ENCODE measurements at places on chromosomes 11 and 22.

GRCh38 chr22:17870407-17870806 lies 96.1 kb upstream of the BID start:
- DNase-seq, result no peak

GRCh38 chr11:57403802-57404147 lies 13.3 kb upstream of the PRG2 start:
- no peak for DNase-seq

GRCh38 chr11:126392633-126393013 lies 37.1 kb downstream of the ST3GAL4 start:
- no peak for DNase-seq

GRCh38 chr11:131614631-131615030 lies 244.2 kb downstream of the NTM start:
- DNase-seq, result no peak

GRCh38 chr11:1487851-1488574 lies 1.4 kb upstream of the MOB2 start:
- no peak for DNase-seq

DNA sequence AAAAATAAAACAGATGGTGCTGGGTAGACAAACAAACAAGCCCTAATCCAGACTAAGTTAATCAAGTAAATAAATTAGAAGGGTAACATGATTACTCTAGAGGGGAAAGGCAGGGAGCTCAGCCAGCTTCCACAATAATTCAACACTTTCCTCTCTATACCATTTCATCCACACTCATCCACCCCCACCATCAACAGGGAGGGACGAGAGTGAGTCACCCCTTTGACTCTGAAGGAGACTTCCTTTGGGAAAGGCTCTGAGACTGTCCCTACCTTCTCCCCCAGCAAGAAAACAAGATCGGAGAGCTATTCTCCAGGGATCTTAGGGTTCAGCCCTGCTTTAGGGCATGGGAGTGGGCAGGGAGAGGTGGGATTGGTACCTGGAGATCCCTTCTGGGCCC lies 33.1 kb downstream of the TRIM66 start:
- DNase-seq, result no peak

- no peak for DNase-seq
Observed at GRCh38 chr11:97890466-97890865, 1130.3 kb upstream of the CNTN5 start.

DNA sequence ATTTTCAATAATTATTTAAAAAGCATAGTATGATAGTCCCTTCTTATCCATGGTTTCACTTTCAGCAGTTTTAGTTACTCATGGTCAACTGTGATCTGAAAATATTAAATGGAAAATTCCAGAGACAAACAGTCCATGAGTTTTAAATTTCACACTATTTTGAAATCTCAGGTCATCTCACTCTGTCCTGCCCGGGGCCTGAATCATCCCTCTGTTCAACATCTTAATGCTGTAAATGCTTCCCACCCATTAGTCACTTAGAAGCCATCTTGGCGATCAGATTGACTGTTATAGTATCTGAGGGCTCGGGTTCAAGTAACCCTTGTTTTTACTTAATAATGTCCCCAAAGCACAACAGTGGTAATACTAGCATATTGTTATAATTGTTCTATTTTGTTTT lies 1509.3 kb downstream of the FAM181B start:
- DNase-seq, result no peak

DNA sequence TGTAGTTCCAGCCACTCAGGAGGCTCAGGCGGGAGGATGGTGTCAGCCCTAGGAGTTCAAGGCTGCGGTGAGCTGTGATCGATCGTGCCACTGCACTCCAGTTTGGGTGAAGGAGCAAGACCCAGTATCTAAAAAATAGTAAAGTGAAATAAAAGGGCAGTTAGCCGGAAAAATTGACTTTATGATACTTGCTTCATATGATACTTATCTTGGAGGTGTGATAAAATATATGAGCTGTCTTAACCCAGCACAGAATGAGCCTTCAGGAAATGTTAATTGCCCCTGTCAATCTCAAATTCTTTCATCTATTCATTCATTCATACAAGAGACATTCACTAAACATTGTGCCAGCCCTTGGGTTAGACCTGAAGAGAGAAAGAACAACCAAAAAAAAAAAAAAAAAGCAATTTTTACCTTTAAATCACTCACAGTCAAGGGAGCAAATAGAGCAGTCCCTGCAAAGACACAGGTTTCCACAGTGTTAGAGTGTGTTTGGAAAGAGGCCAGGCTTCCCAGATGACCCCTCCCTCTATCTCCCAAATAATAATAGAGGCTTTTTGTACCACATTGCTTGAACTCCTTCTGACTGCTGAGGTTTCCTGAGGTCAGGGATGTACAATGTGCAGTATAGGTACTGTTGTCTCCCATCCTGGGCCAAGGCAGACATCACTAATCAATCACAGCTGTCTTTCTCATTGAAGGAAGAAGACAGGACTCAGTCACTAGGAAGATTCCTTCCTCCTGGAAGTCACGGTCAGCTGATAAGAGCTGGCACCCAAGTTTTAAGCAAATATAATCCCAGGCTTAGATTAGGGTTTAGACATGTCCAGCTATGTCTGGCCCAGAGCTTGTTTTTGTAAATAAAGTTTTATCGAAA lies 454.6 kb downstream of the MIAT start:
- no peak for DNase-seq

Measured in right renal cortex interstitium (tissue), 3 donors.